ENCODE measurements at places on chromosomes 2 and 18.
A peak's percentile ranks its signal among the peaks of the same experiment; 100 is the strongest.

DNA sequence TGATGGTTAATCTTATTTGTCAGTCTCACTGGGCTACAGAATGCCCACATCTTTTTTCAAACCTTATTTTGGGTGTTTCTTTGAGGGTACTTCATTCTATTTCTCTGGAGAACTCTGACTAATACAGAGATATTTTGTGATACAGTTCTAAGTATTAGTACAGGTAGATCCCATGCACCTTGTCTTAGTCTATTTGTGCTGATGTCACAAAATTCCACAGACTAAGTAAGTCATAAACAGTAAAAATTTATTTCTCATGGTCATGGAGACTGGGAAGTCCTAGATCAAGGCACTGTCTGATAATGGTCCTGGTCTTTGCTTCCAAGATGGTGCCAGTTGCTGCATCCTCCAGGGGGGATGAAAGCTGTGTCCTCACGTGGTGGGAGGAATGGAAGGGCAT is 68.6 kb upstream of the EPHA4 start:
- no peak for DNase-seq

DNA sequence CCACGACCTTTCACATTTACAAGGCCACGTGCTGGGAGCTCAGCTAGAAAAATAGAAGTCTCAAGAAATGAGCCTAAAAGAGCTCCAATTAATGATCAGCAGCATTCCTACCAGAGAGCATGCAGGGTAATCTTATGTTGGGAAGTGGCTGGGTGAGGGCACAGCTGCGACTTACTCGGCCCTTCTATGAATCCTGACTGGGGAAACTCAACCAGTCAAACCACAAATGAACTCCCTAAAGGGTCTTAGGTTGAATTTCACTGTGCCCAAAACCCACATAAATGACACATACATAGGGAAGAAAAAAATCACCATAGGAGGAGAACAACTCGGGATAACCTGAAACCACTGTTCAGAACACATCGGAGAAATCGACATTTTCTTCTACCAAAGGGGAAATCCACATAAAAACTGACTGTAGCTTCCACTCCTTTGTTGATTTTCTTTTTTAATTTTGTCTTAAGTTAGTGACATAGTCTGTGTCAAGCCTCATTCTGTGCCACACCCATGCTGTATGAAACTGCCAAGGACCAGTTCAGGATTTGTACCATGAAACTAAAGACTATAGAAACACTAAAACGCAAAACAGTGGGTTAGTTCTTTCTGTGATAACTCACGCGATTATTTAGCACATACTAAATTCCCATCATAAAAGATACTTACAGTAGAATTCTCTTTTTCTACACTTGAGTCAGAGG is 54.7 kb downstream of the UXS1 start:
- DNase-seq: no peak

GRCh38 chr18:6708890-6709289 is 20.6 kb upstream of the ARHGAP28 start:
- DNase-seq: no peak

- DNase-seq: no peak
Measured at GRCh38 chr18:79859314-79859713, 61.6 kb downstream of the KCNG2 start.

DNA sequence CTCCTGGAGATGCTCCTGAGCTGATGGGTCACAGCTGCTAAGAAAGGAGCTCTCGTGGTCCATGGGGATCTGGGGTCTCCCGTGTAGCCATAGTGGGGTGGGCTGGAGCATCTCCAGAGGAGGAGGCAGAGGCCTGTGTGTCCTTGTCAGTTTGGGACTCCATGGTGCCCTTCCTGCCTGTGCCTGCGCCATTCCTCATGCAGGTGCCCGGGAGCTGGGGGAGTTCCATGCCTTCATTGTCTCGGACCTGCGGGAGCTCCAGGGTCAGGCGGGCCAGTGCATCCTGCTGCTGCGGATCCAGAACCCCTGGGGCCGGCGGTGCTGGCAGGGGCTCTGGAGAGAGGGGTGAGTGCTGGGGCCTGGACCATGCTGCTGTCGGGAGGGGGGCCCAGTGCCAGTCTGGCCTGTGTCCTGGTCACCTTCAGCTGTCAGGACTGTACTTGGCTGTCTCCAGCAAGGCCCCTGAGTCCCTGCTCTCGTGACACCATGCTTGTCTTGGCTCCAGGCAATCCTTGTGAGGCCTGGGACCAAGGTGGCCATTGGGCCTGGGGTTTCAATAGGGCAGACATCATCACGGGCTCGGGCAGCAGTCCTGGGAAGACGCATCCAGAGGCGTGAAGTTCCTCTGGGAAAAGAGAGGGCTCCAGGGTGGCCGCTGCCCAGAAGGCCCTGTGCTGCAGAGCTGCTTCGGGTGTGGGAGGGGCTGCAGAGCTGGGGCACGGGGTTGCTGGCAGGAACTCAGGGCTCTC is 7.3 kb downstream of the CAPN10 start:
- no peak for DNase-seq

DNA sequence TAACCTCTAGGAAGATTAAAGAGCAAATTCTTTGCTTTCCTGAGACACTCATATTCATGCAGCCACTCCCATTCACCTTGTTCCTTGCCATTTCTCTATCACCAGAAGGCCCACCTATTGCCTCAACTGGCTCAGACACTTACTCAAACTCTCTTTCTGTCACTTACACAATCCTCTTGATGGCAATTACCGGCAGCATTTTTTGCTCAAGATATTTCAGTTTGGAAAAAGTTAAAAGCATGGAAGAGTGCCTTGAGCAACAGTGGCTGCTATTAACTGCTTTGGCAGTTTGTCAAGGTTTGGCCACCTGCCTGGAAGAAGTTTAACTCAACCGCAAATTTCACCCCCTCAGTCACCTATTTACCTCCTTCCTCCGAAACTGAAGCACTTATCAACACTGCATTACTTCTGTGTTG is 1104.0 kb upstream of the PIK3C3 start:
- DNase-seq: no peak

GRCh38 chr18:54787616-54788015 is 40.7 kb upstream of the RAB27B start:
- DNase-seq: no peak

DNA sequence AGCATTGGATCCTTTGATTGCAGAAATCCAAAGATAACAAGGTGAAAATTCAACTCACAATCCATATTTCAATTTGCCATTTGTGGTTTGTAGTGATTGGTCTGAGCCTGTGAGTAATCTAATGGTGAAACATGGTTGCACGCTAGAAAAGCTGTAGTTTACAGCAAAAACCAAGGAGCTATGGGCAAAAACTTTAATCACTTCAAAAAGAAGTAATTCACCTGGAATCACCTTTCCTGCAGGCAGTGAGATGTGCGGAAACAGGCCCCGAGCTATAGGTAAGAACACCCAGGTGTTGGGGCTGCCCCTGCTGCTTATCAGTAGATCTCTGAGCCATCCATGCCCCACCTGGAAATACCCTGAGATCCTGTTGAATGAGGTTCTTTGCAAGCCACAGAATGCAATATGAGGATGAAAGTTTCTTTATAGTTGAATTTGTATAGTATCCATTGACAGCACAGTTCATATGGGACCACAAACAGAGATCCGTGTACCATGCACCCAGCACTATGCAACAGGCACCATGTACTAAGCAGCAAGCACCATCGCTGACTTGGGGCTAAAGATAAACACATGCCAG is 208.2 kb downstream of the SPP2 start:
- DNase-seq: no peak

GRCh38 chr2:8064603-8065002 is 617.3 kb upstream of the ID2 start:
- DNase-seq: no peak

DNA sequence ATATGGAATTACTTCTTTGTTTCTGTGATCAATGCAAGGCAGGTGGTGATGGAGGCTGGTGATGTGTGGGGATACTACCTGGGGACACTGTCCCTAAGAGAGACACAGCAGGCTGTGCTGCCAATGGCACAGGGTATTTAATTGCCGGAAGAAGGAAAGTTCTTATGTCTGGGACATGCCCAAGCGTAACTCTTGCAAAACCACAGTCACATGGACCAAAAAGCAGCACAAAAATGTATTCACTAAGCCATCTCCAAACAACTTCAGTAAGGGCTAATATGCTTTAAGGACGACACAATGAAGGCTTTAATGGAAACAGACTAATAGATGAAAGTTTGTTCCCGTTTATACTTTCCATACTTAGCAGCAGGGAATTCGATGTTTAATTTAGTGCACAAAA is 49.7 kb upstream of the AP1S3 start:
- no peak for DNase-seq

GRCh38 chr2:151106805-151107506 is 154.7 kb downstream of the RBM43 start:
- DNase-seq: no peak

DNA sequence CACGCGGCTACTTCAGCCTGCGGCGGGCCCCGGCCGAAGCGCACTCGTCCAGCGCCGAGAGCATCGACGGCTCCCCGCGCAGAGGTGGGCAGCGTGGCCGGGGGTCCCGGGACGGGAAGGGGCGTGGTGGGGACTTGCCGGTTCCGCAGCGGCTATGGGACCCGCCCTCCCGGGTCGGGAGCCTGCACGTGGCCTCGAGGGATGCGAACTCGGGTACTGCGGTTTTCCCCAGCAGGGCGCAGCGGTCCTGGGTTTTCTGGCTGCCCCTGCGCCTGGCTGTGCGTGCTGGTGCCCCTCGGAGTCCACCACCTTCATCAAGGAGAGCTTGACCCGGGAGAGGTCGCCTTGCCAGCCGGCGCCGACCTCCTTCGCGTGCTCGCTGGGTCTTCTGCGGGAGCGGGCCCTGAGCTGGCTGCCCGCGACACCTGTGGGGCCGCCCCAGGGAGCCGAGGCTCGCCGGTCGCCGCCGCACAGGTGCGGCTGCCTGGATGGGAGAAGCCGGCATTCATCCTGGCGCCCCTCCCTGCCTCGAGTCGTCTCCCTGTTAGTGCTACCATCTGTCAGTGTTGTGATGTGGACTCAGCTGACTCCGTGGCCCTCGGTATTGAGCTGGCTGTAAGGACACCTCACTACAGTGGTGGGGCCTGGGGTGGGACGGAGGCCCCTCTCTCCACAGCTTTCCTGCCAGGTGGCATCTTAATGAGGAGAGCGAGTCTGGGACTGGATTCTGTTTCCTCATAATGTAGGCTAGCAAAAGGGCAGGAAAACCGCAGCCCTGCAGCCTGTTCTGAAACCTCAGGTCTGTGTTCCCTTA is 177.3 kb downstream of the AGAP1 start:
- peak; percentile 37 for DNase-seq

GRCh38 chr2:74461187-74462053 is 3.2 kb downstream of the WBP1 start:
- DNase-seq: no peak

GRCh38 chr2:124027182-124027581 is 2.1 kb downstream of the CNTNAP5 start:
- peak; percentile 21 for DNase-seq

- DNase-seq: no peak
Measured at GRCh38 chr2:168552450-168552856, 96.4 kb downstream of the CERS6 start.

- no peak for DNase-seq
Measured at GRCh38 chr2:207156451-207157161, 9.1 kb downstream of the KLF7 start.

DNA sequence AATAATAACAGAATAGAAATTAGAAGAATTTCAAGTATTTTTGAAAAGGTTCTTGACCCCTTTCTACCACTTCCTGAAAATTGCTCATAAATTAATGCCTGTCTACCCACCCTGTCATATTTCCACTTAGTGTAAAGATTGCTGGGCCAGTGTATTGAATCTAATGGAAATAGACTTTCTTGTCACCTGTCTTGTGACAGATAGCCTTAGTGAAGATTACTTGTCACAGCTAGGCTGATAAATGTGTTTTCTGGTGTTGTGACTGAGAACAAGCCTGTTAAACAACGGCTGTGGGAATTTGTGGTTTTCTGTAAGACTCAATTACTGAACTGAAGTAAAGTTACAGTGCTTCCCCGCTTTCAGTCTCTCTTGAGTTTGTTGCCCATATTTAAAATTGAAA is 37.0 kb downstream of the PIK3C3 start:
- no peak for DNase-seq

DNA sequence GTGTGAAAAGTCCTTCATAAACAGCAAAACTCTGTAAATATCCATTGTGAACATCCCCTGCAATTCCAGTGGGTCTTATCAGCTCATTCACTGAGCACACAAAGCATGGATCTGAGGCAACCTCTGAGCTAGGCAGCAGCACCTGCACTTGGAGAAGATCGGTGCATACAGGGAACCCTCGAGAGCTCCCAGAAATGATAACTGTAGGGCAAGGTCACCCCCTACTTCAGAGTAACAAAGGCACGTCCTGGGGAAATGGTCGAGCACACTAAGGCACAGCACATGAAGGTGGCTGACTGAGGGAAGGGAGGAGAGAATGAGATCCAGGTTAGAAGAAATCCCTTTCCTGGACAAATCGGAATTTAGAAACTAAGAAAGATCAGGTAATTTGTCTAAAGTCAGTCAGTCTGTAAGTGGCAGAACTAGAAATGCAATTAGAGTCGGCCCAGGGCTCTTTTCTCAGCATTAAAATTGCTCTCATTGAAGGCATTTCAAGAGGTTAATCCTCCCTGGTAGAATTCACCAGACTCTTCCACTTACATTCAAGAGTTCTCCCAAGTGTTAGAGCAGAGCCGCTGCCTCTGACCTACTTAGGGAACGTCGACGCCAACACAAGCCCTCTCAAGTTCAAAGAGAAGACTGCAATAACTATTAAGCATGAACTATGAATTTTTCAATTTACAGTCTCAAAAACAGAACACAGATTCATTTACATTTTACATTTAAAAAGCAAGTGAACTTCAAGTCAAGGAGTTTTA is 45.9 kb downstream of the PXDN start:
- DNase-seq: no peak

- DNase-seq: no peak
Measured at GRCh38 chr2:136004965-136005364, 19.5 kb upstream of the DARS1 start.

DNA sequence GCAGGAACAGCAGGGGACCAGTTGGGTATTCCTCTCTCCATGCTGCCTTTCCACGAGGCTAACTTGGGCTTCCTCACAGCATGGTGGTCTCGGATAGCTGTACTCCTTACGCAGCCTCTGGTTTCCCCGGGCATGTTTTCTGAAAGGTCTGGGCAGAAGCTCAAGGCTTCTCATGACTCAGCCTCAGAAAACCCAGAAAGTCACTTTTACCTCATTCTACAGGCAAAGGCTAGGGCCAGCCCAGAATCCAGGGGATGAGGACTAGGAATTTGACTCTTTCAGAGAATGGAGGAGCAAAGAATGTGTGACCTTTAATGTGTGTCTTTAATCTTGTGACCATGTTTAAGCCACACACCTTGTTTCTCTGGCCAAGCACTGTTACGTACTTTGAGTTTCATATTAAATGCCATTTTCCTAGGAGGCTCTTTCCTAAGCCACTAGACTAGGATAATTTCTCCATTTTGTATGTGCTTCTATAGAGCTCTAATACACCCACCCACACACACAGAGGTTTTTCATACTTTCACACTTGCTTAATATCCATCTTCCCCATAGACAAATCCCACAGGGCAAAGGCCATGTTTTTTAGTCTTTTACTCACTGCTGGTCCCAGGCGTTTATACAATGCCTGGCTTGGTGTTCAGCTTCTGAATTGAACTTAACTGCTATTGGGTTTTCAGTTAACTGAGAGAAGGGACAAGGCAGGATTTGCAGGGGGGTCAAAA is 77.3 kb downstream of the LONRF2 start:
- no peak for DNase-seq

- DNase-seq: no peak
Measured at GRCh38 chr2:218733171-218734021, 22.8 kb downstream of the TTLL4 start.

All from cerebellum (tissue), 4 donors.